ENCODE measurements at places on chromosomes 7 and 10. TPM values are rescaled to one million over a fixed set of nuclear protein-coding genes. Genes with fewer than 3 reads are reported as not detected.

CYP2C9 gene
- not detected for total RNA-seq

CLDN12 gene
- total RNA-seq, result 15.0 TPM

CLDN3 gene
- 0.09 TPM for total RNA-seq

CTNNA3 gene
- total RNA-seq, result not detected

GHRHR gene
- 0.27 TPM for total RNA-seq

All from endothelial cell of coronary artery (primary cell).